ENCODE measurements at places on chromosomes 6 and 20. TPM values are rescaled to one million over a fixed set of nuclear protein-coding genes. Genes with fewer than 3 reads are reported as not detected.

RCAN2 gene
- 15.3 TPM for total RNA-seq

DNA sequence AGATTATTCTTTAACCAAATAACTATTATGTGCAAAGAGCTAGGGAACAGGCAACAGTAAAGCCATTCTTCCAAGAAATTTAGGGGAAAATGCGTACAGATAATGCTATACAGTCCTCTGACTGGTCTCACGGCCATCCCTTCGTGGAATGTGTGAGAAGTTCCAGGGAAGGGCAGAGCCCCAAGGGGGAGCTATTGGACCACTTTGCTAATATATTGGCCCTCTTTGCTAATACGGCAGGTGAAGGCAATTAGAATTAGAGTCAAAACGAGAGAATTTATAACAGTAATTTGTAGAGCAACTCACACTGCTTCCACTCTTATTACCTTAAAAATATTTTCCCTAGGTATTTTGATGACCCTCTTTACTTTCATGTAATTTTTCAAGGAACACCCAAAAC lies 140.4 kb downstream of the IMPG1 start:
- no peak for DNase-seq

- DNase-seq: no peak
These were observed 52.4 kb downstream of the LY86 start for GRCh38 chr6:6640926-6641325.

DNA sequence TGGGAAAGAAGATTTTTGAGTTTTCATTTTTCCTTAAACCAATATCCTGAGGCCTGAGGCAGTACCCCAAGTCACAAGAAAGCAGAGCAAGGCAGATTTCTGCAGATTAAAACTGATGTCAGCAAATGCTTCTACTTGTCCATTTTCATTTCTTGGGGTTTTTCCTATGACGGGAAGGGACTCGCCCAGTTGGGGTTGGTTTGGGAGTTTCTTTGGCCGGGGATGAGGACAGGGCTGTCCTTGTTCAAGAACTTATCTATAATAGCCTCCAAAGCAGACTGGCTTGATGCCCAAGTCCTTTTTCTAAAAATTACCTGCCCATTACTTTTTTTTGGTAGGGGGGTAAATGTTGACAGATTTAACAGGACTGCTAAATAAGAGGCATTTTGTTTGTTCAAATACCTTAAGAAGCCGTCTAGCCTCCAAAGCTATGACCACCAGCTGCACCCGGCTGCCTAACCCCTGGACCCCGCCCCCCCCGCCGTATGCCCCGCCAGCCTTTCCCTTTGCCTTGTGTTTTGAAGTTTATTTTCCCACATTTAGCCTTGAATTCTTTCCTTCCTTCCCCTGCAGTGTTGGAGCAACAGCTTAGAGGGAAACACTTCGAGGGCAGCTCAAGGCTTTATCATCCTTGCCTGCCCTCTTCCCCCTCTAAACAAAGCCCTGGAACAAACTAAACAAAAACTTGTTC lies 2.5 kb downstream of the KCNK5 start:
- DNase-seq: no peak

SIM1 gene
- 0.18 TPM for total RNA-seq

TFAP2C gene
- 100 TPM for total RNA-seq

DNA sequence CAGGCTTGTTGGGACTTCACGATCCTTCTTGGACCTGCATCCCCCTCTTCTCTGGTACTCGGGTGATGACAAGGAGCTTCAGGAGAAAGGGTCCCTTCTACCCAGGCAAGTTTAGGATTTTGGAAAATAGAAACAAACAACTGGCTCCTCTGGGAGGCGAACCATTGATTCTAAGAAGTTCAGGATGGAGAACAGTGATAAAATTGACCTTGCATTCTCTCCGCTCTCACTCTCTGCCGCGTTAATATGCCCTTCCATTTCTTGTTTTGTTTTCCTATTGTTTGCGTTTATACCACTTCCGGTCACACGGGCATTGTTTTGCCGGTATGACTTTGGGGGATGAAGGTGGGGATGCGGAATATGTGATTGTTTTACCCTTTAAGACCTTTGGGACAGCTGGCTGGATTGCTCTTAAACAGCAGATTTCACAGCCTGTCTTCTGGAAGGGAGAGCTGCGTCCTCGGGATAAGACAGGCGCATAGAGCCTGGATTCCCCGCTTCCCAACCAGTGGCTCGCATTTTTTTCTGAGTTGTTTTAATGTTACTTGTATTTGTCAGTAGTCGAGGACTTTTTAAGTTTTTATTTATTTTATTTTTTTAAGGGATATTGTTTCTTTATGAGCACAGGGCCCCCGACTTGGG lies 144.3 kb upstream of the ZNF184 start:
- no peak for DNase-seq

PI16 gene
- total RNA-seq: 2.8 TPM

GRCh38 chr6:1135726-1136414 lies 176.0 kb upstream of the FOXQ1 start:
- no peak for DNase-seq

- no peak for DNase-seq
These were observed 847.7 kb upstream of the HS3ST5 start for GRCh38 chr6:115190534-115190933.
